ENCODE measurements at places on chromosomes 13 and 19.

DNA sequence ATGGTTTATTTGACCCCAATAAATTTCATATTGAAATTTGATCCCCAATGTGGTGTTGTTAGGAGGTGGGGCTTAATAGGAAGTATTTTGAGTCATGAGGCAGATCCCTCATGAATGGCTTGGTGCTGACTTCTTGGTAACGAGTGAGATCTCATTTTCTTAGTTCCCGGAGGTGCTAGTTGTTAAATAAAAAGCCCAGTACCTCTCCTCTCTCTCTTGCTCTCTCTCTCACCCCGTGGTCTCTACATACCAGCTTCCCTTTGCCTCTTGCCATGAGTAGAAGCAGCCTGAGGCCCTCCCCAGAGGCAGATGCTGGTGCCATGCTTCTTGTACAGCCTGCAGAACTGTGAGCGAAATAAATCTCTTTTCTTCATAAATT is 39.4 kb upstream of the KATNAL1 start:
- no peak for DNase-seq

GRCh38 chr19:58581227-58582141 is 8.3 kb upstream of the MZF1 start:
- DNase-seq: peak; percentile 90

DNA sequence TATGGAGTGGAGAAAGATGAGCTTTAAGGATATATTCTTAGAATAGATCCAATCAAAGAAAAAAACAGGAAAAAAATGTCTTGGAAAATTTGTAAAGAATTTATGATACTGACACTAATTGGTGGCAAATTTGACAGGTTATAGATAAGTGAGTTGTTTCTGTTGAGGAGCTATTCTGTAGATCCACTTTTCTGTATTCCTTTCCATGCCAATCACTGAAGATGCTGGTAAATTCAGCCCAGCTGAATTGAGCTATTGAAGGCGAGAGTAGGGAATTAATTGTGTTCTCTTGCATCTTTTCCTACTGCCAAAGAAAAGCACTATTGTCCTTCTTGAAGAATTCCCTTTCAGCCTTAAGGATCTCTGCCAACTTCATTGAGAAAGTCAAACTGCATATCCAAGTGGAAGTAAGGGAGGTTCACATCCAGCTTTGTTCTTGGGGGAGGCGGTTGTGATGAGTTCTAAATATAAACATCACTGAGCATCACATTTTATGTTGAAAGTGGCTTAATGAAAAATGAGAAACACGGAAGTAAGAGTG is 113.1 kb downstream of the PCDH9 start:
- DNase-seq: no peak

DNA sequence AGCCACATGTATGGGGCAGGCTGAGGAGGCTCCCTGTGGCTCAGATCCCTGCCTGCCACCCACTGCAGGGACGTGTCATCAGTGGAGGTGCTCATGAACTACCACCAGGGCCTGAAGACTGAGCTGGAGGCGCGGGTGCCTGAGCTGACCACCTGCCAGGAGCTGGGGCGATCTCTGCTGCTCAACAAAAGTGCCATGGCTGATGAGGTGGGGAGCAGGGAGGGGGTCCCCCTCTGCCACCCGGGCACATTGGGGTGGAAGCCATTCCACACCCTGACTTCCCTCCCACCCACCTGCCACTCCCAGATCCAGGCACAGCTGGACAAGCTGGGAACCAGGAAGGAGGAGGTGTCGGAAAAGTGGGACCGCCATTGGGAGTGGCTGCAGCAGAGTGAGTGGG is 11.3 kb upstream of the SHKBP1 start:
- no peak for DNase-seq

DNA sequence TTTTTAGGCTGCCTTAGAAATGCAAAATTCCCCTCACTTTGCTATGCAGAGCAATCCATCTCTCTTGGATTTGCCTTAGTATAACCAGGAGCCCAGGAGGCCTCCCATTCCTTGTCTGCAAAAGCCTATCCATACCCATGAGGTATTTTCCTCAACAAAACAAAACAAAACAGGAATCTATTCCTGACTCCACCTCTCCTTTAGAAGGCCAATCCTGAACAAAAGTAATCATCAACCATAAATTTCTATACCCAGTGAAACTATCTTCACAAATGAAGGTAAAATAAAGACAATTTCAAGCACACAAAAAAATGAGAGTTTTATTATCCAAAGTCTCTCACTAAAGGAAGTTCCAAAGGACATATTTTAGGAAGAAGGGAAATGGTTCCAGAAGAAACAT is 365.7 kb downstream of the KCNRG start:
- DNase-seq: no peak

DNA sequence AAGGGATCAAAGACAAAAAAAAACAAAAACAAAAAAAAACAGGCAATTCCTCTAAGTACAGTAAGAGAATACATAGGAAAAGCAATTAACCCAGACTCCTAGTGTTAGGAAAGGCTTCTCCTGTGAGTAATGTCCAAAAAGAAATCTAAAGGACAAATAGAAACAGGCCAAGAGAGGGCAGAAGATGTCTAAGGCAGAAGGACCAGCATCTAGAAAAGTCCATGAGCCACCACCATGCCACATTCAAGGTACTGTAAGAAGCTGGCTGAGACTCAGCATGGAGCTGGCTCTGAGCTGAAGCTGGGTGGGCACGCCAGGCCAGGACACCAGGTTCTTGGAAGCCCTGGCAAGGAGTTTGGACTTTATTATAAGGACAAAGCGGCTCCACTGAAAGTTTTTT is 118.1 kb upstream of the FRY start:
- no peak for DNase-seq

DNA sequence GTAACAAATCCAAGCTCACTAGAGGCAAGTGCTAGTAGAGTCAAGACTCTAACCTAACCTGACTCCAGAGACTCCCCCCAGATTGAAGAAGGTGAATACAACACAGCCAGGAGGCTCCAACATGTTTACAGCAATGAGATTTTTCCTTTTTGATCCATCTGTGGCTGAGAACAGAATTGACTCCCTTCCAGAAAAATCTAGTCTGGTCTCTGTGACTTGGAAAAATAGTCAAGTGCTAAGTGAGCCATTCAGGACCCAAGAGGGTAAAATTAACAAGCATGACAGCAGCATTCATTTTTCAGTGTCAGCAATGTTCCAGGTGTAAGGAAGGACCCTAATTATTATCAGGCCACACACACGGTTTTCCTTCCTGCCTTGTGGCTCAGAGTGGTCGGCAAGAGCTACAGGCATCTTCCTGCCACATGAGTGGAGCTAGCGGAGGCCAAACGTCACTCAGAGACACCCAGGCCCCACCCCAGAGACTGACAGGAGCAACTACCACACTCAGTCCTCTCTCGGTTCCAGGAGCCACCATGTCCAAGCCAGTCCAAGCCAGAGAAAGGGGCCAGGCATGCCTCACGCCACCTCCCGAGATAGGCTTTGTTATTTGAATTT is 395.1 kb downstream of the FOXO1 start:
- no peak for DNase-seq

- no peak for DNase-seq
Observed at GRCh38 chr19:7850000-7850813, 20.2 kb downstream of the EVI5L start.

- peak; percentile 29 for DNase-seq
Observed at GRCh38 chr13:49652355-49653305, 24.3 kb downstream of the ARL11 start.

- no peak for DNase-seq
Observed at GRCh38 chr13:95505265-95505664, 47.3 kb upstream of the CLDN10 start.

DNA sequence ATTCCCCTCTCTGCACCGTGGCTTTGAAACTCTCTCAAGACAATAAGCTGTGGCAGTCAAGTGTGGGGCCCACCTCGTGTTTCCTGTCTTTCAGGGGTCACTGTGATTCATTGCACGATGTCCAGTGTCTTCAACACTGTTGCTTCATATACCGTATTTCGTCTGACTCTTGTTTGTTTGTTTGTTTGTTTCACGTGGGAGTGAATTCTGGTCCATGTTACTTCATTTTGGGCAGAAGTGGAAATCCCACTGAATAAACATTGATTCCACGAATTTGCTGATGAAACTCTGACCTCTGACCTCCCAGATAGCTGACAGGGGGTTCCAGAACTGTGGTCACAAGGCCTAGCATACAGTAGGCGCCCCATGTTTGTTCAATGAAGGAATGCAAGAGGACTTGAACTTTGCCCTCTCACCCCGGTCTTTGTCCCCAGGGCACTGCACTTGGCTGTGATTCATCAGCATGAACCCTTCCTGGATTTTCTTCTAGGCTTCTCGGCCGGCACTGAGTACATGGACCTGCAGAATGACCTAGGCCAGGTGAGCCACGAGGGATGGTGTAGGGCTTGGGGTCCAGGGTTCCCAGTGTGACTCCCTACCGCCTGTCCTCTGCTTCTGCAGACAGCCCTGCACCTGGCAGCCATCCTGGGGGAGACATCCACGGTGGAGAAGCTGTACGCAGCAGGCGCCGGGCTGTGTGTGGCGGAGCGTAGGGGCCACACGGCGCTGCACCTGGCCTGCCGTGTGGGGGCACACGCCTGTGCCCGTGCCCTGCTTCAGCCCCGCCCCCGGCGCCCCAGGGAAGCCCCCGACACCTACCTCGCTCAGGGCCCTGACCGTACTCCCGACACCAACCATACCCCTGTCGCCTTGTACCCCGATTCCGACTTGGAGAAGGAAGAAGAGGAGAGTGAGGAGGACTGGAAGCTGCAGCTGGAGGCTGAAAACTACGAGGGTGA is 5.1 kb downstream of the NFKBIB start:
- no peak for DNase-seq

- DNase-seq: no peak
Observed at GRCh38 chr19:31231237-31231636, 118.0 kb downstream of the TSHZ3 start.
